Stimulated activated CD4-positive, alpha-beta T cell treated with anti-CD3 and anti-CD28 coated beads, Interleukin-1b, Interleukin-23, amount 100 ng/mL, for 48 hours (primary cell): ENCODE measurements at places on chromosomes 12 and 14.

DNA sequence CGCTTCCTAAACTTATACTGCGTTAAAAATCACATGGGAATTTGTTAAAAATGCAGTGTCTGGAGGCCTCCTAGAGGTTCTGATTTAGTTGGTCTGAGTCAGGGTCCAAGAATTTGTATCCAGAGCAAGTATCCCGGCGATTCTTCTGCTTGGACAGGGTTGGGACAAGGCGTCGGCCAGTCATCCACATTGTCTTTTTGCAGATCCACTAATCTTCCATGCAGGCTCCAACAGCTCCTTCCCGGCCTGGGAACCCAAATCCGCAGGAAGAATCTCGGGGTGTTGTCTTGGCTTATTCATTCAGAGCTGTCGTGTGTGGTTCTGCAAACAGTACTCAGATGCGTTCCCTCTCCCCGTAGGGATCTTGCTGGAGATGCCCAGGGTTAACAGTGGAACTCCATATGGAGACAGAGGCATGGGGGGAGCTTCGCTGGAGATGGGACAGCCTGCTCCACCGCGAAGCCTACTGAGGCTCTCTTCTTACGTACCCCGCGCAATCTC is 25.3 kb downstream of the GPRC5D start:
- DNase-seq, result no peak

DNA sequence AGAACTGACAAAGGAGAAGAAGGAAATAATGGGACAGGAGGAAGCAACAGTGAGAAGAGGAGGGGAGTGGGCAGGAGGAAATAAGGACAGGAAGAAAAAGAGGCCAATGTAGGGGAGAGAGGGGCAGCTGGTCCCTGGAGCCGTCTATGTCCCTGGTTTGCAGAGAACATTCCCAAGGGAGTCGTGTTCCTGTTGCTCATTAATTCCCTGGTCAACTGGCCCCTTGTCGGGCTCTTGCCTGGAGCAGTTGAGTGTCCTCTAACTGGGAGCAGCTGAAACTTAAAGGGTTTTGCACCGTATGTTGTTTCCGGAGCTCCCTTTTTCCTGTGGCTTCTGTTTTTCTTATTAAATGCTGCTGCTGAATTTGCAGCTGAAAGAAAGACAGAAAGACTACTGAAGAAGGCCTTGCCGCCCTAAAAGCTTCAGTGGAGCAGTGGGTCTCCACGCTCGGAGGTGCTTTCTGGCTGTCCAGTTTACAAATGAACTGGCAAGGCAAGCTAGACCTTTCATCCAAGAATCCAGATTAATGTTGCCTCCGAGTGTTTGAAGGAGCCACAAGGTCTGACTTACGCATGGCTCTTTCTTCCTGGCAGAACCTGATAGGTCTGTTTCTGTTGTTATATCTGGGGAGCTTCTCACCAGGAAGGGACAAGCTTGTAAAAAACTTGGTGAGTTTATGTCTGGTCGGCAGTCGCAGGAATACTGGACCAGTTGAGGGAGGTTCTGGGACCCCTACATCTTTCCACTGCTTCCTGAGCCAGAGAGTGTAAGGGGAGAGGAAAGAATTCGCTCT is 146.2 kb upstream of the RFLNA start:
- DNase-seq, result no peak

GRCh38 chr14:62667421-62667914 is 377.8 kb downstream of the KCNH5 start:
- no peak for DNase-seq

- no peak for DNase-seq
These were observed 613.0 kb downstream of the DIO2 start for GRCh38 chr14:79598339-79598738.

- no peak for DNase-seq
These were observed 206.5 kb downstream of the ETV6 start for GRCh38 chr12:11855983-11856374.

DNA sequence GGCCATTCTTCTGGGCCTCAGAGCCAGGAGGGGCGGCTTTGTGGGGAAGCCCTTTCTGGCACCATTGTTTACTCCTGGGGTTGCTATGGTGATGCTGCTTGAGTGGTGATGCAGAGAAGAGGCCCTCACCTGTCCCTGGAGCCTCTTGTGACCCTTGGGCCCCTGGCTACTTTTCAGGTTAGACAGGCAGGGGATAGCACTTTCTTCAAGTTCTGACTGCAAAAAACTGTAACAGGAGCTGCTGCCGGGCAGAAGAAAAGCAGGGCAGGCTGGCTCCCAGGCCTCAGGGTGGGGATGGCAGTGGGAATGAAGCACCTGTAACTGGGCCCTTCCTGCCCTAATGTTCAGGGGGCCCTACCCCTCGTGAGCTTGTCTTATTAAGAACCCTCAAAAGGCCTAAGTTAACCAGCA is at the start of gene TEX52:
TEX52 (minus strand) TSS at position 19 of the 411 bp plus-strand sequence; CDS start at position 6, 13 bp downstream.
- no peak for DNase-seq

GRCh38 chr14:104576232-104576969 is 3.2 kb upstream of the C14orf180 start:
- DNase-seq, result no peak

DNA sequence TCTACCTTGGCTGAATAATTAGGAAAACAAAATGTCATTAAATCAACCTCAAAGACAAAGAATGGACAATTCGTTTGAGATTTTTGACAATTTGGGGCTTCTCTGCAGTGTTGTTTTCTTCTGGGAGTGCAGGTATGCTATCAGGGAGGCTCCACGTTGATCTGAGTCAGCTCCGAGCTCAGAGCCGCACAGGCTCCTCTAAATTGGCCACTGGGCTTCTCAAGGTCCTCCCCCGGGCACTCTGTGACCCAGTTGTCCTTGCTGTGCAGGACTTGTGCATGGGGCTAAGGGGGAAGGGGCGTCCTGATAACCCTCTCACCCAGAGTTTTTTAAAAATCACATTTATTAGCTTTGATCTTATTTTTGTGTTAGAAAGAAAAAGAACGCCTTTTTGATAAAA is 52.7 kb downstream of the TBX3 start:
- DNase-seq, result no peak

DNA sequence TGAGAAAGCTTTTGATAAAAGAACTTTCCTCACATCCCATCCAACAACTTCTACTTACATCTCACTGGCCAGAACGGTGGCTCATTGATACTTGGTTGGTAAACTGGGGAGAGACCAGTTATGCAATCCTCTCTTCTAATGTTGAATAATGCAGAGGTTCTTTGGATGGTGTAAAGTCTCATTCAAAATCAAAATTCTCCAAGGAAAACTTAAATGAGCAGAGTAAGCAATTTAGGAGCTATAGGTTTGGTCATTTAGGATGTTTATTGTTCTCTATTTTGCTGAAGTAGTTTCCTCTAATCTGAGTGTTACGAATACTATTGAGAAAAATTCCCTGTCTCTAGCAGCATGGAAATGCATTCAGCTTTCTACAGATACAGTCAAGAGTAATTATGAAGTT is 26.5 kb upstream of the STK38L start:
- no peak for DNase-seq

DNA sequence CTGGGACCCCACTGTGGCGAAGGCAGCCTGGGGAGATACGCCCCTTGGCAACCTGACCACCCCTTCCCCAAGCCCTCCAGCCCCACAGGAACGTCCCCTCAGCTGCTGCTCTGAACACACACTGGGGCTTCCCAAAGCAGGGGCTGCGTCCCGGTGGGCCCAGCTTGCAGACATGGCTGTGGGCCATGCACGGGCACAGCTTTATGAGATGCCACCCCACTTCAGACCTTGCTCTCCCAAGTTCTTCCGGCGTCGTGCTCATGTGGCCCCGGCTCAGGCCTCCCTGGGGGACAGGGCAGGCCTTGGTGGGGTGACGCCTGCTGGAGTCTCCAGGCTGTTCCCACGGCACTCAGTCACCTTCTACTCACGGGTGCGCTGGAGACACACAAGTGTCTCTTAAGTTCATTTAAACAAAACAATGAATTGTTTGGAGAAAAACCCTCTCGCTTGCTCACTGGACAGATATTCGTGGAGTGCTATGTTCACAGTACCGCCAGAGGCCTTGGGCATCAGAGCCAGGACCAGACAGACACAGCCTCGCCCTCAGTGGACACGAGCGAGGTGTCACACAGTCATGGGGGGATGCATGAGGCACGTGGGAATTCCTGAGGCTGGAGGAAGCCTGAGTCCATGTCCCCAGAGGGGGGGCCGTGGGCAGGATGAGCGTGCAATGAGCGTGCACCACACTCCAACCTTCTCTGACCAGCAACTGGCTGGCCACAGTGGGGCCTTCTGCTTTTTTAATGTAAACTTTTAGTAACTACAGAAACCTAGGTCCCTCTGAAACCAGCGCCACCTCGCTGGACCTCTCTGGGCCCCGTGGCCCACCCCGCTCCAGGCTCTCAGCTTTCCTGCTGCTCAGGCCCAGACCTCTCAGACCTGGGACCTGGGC is 4.3 kb downstream of the GALNT9 start:
- no peak for DNase-seq

DNA sequence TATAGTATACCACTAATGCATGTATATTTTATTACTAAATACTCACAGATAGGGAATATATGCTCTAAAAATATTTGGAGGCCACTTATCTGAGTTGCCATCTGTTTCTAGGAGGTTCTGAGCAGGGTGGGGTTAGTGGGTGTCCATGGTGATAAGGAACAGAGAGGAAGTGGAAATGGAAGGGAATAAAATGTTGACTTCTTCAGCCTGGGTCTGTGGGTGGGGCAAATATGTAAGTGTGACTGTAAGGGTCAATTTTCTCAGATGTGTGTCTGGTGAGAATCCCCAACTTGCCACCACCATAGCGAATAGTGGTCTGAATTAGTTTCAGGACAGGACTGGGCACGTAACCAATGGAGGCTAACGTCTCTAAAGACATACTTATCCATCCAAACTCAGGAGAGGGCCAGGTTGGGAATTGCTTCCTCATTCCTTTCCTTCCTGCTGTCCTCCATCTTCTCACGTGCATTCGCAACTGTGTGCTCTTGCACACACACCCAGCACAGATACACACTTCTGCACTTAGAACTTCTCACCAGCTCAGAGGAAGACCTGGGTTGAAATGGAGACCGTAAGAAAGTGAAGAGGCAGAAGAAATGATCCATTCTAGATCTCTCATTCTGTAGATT is 54.2 kb upstream of the GZMB start:
- DNase-seq, result no peak

- no peak for DNase-seq
These were observed 128.5 kb downstream of the TBX3 start for GRCh38 chr12:114555451-114555850.

DNA sequence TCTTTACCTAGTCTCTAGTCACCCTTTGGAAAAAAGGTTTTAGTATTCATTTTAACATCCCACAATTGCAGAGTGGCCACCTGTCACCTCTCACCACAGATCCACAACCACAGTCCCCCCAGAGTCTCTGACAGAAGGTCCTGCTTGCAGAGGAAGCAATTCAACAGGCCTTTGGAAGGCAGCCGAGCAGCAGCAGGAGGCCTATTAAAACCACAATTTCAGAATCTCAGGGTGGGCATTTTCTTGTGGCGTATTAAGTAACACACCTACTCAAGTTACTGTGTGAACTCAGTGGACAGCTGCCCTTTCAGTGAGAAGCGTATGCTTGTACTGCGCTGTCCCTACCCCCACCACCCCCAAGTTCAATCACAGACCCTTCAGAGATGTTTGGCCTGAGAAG is 234.0 kb upstream of the HMGA2 start:
- DNase-seq, result no peak

DNA sequence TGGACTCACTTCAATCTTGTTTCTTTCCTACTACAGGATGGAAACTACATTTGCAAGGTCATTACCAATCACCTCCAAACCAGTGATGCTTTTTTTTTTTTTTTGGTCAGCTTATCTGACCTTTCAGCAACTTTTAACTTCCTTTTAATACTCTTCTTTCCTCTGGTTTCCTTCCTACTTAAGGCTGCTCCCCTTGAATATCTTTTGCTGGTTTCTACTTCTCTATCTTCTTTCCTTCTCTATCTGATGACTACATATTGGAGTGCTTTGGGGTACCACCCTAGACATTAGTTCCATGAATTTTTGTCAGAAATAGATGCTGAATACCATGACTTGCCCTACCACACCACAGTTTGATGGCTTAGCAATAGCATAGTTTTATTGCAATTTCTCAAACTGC is 197.7 kb upstream of the DDHD1 start:
- no peak for DNase-seq

DNA sequence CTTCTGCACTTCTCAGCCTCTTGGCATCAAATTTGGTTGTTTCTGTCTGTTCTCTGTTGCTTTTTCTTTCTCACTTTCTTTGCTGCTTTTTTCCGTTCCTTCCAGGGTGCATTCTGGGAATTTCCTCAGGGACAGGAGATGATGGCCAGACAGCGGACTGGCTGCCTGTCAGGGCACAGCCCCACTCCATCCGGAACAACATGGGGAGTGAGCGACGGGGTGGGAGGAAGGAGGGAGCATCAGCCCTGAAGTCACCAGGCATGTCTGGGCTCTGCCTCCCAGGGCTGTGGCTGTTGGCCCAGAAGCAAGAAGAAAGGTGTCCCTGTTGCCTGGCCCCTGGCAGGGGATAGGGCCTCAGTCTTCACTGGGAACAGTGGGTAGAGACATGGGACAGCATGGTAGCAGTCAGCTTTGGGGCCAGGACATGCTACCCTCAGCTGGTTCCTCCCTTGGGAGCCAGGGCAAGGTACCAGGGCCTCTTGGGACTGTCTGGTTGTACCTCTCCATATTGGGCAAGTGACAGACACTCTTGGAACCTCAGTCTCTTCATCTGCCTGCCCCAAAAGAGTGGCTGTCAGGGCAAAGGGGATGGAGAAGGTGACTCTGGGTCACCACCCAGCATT is 8.6 kb downstream of the PGF start:
- DNase-seq, result no peak
